ENCODE measurements at places on chromosomes 11 and 22.

DNA sequence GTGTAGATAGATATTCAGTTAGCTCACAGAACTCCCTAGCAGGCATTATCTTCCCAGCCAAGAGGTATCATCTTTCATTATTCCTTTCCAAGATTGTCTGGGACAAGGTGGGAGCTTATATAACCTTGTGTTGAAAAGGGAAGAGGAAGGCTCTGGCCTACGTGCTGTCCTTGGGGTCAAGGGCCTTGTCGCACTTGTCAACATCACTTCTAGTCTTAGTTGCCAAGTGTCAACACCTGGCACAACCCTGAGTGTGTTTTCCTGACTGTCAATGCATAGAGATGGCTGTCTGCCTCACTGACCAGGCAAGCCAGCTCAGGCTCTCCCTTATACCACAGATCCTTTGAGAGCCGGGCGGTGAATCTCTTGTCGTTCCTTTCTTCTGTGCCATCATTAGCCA lies 331.9 kb downstream of the CNTN5 start:
- no peak for DNase-seq

- no peak for DNase-seq
Observed at GRCh38 chr22:32574411-32574810, 99.8 kb downstream of the FBXO7 start.

GRCh38 chr11:13859892-13860291 lies 102.6 kb upstream of the SPON1 start:
- no peak for DNase-seq

DNA sequence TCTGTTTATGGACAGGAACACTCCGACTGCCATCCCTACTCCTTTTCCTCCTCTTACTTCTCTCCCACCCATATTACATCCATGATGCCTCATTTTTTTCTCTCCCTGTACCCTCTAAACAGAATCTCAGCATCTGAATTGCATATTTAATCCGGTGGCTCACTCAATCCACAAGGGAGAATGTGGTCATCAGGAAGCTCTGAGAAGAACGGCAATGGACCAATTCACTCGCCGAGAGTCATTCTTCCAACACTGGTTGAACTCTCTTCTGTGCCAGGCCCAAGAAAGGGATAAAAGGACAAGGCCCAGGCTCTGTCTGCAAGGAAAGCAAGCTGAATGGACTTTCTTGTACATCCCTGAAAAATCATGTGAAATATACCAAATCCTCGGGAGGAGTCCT lies 15.9 kb downstream of the MAP6 start:
- no peak for DNase-seq

- no peak for DNase-seq
Observed at GRCh38 chr11:31218847-31219246, 150.7 kb downstream of the DCDC1 start.

- no peak for DNase-seq
Observed at GRCh38 chr11:77884829-77885190, 63.9 kb downstream of the AAMDC start.

DNA sequence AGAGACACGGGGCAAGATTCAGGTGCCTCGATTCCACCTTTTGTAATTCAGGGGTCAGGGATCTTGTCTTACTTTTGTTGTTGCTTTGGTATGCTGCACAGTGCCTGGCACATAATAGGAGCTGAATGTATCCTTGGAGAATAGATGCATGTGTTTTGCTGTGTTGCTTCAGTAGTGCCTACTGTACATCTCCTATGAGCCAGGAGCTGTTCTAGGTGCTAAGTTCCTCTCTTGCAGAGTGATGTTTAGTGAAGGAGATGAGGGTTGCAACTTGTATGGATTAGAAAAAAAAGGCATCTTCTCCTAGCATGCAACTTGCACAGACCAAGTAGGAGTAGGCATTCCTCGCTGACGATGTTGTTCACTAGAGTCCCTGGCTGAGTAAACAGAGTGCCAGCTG lies 555.4 kb downstream of the NTM start:
- DNase-seq: no peak

- no peak for DNase-seq
Observed at GRCh38 chr22:36362932-36363331, 24.8 kb downstream of the MYH9 start.

GRCh38 chr22:24947881-24948280 lies 1.4 kb upstream of the LHFPL7 start:
- DNase-seq: no peak

Measured in activated CD4-positive, CD25-positive, alpha-beta regulatory T cell (primary cell).